ENCODE measurements at places on chromosomes 1 and 21. TPM values are rescaled to one million over a fixed set of nuclear protein-coding genes. Genes with fewer than 3 reads are reported as not detected.
A peak's percentile ranks its signal among the peaks of the same experiment; 100 is the strongest.

DNA sequence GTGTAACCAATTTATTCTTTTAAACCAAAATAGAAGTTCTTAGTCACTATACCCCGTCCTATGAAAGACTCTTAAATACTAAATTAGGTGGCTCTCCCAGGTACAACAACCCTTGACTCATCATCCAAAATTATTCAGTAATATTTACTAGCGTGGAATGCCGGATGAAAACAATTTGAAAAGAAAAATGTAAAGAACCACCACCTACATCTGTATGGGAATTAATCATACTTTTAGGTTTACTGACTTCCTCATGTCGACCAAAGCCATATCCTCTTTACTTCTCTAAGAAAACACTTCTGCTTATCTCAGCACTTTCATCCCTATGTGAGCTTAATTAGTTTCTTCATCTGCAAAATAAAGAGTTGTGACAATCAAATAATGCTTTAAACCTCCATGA lies 139.6 kb downstream of the AKT3 start:
- DNase-seq: peak; percentile 61

- DNase-seq: no peak
These were observed 9.2 kb downstream of the MEF2D start for GRCh38 chr1:156491151-156491949.

GRCh38 chr1:14715266-14715665 lies 116.8 kb downstream of the KAZN start:
- no peak for DNase-seq

DNA sequence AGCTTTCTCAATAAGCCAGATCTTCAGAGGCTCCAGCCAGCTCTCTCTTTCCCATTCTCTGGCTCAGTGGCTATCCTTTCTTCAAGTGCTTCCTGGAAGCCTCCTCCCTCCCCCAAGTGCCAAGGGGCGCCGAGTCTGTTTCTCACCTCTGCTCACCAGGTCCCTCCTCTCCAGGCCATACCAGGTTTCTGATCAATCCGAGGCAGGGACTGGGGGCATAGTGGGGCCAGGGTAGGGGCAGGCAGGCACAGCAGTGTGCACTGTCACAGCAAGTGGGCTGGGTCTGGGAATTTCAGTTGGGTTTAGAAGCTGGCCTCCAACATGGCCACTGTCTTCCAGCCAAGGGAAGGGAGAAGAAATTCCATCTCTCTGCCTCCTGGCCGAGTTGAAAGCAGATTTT lies 56.5 kb downstream of the NAV1 start:
- DNase-seq: no peak

DNA sequence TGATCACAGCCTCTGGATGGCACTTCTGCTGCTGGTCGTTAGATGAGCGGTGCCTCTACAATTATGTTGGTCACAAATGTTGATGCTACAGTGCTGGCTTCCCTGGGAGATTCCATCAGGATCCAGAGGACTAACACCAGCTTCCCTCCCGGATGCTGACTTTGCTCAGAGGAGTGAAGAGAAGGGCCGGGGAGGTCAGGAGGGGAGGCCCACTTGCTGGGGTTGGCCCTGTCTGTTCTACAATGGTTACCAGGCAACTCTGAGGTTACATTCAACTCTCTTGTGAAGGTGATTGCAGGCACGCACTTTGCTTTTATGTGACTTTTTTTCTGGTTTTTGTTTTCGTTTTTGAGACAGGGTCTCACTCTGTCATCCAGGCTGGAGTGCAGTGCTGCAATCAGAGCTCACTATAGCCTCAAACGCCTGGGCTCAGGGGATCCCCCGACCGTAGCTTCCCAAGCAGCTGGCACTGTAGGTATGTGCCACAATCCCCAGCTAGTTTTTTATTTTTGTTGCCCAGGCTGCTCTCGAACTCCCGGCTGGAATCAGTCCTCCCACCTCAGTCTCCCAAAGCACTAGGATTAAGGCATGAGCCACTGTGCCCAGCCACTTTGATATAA lies 112.5 kb downstream of the ADSS2 start:
- DNase-seq: no peak

DNA sequence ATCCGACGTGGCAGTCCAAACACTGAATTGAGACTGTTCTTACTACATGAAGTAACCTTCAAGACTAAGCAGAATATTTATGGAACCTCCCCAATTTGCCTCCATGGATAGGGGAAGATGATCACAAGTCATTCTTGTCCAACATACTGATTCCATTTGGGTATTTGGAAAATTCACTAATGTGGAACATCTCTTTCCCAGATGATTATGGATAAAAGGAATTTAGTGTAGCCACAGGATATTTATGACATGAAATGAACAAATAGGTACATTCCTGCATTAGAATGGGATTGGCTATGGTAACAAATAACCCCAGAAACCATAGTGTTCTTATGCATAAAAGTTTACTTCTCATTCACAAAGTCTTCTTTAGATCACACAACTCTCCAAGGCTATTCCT lies 40.2 kb upstream of the SGIP1 start:
- DNase-seq: peak; percentile 23

GRCh38 chr21:44049606-44050005 lies 37.5 kb downstream of the TRAPPC10 start:
- DNase-seq: no peak

DNA sequence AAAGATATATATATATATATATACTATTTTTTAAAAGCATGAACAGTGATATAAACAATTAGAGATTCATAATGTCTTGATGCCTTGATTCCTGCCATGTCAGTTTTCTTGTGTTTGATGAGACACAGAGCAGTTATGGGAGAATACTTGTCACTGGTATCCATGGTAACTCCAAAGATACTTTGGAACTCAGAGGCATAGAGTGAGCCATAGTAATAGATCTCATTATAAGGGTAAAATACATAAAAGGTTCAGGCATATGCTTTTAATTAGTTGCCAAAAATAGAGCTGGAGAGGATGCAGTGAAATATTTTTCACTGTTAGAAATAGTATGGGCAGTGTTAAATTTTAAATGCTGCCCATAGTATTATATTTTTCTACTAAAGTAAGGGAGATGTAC lies 134.1 kb downstream of the SYT14 start:
- no peak for DNase-seq

GRCh38 chr21:38361324-38361723 lies 104.5 kb downstream of the KCNJ15 start:
- DNase-seq: no peak

DNA sequence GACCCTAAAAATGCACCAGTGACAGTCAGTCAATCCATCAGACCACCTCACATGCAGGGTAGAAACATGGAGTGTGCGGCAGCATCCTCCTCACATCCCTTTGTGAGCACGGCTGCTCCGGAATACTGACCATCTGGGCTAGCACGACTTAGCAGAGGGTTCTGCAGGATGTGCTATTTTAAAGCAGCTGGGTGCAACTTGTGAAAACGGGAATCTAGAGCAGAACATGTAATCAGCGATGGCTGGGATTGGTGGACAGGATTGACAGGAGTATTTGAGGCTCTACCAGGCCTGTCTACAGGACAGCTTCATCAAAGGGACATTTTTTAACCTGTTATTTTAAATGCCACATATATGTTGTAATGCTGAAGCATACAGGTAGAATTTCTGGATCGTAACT lies 16.8 kb upstream of the PLEKHM2 start:
- no peak for DNase-seq

- no peak for DNase-seq
These were observed 316.3 kb downstream of the TGFB2 start for GRCh38 chr1:218661411-218661810.

GRCh38 chr1:73097917-73098316 lies 815.6 kb upstream of the NEGR1 start:
- DNase-seq: no peak

DNA sequence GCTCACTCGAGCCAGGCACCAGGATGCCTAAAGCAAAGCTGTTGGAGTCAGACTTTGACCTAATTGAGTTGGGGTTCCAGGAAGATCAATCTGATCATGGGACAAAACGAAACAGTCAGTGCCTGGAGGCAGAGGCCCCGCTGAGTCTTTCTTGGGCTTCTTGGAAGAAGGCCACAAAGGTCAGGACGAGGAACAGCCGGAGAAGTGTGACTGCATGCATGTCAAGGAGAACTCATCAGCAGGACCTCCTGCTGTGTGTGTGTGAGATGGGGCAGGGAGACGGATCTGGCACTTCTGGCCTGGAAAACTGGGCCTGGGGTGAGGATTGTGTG lies 190.8 kb downstream of the CAMTA1 start:
- no peak for DNase-seq

GRCh38 chr21:41189150-41189745 lies 21.3 kb downstream of the BACE2 start:
- no peak for DNase-seq

- no peak for DNase-seq
These were observed 37.1 kb upstream of the EXO1 start for GRCh38 chr1:241810769-241811405.

DNA sequence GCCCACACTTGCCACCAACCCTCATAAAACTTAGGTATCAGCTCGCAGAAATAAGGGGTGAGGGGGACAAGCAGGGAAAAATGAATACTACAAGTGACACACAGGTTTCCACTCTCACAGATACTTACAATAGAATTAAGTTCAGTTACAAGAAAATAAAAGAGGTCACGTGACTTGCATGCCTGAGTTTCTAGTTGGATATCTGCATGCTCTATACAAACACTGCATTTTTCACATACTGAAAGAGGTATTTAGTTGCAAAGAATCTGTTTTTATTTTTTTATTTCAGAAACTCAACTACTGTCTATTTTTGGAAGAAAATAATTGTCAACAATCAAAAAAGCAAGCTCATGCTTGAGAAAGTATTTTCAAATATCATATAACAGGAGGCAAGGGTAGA lies 43.5 kb downstream of the DPYD start:
- no peak for DNase-seq

Gene NCMAP
- 0.04 TPM for total RNA-seq

Gene NECTIN4
- total RNA-seq: 1.2 TPM

Gene ACTN2
- total RNA-seq: not detected

Gene S100A7
- 0.37 TPM for total RNA-seq

Gene FMO4
- total RNA-seq: 2.7 TPM

Gene NPR1
- total RNA-seq: not detected

Gene HENMT1
- total RNA-seq: 2.2 TPM
